ENCODE measurements at places on chromosomes 2 and 18. TPM values are rescaled to one million over a fixed set of nuclear protein-coding genes. Genes with fewer than 3 reads are reported as not detected.
A peak's percentile ranks its signal among the peaks of the same experiment; 100 is the strongest.

Gene ZNF396
- total RNA-seq: 1.4 TPM

DNA sequence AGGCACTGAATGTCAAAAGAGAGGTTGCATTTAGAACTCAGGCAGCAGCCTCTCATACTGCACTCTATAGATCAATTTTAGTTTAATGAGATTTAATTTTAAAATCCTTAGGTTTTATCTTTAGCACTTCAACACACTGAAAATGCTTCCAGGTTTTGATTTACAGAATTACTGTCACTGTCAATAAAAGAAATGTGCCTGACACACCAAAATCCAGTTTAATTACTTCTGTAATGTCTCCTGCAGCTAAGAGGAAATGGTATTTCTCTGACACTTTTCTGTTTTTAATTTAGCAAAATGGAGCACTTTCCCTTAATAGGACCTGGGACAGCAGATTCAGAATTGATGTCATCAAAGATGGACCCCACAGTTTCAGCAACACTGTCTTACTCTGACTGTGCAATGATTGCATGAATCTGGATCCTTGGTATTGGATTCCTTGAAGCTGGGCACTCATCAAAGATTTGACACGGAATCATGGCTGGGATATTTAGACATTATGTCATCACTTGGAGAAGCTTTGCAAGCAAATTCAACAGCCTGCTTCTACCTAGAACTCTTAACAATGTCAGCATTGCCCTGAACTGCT is 576.5 kb downstream of the NRXN1 start:
- peaks cover 4% of the 10 kb centered on the region for H3K27me3 ChIP-seq
- no peak for DNase-seq
- no peak overlapping the region for H3K27ac ChIP-seq
- H3K4me3 ChIP-seq: no peak overlapping the region

Gene RSAD2
- total RNA-seq: not detected

DNA sequence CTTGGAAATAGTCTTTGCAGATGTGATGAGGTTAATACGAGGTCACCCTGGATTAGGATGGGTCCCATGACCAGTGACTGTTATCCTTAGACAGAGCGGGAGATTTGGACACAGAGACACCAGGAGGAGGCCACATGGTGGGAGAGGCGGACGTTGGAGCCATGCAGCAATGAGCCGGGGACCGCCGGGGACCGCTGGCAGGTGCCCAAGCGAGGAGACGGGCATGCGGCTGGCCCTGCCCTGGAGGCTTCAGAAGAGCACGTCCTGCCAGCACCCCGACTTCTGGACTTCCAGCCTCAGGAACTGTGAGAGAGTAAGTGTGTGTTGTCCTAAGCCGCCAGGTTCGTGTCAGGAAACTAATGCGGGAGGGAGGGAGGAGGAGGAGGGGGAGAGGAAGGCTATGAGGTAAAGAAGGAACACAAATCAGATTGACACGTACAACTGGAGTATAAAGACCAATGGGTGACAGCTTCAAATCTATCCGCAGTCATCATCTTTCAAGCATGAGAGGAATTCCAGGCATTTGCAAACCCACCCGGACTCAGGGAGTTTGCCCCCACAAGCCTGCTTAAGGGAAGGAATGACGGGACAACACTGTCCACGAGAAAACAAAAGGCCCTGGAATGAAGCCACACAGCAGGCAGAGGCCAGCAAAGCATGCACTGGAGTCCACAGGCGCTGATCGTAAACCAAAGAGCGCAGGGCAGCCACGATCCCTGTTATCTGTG is 11.6 kb upstream of the BOK start:
- H3K4me3 ChIP-seq: no peak overlapping the region
- H3K27me3 ChIP-seq: no peaks in the 10 kb centered on the region
- peaks cover 19% of the 10 kb centered on the region for H3K4me1 ChIP-seq
- no peak overlapping the region for H3K27ac ChIP-seq

DNA sequence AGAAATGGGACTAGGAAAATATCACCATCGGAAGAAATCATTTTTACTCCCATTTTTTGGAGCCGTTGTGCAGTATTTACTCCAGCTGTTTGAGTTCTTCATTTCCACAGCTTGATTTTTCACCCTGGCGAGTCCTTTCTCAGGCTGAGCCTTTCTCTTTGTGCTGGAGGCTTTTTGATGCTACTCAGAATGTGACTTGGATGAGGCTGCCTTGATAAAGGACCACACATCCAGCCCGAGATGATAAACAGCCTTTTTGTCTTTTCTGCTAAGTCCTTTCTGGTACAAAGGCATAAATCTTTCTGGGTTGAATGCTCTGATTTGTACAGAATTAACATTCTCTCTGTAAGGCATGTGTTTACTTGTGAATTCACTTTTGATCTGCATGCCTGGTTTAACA is 17.6 kb upstream of the CTDP1 start:
- no peak for DNase-seq
- no peaks in the 10 kb centered on the region for H3K4me1 ChIP-seq
- H3K4me3 ChIP-seq: no peak overlapping the region
- H3K36me3 ChIP-seq: no peaks in the 10 kb centered on the region

Gene NT5C1B
- total RNA-seq: not detected

DNA sequence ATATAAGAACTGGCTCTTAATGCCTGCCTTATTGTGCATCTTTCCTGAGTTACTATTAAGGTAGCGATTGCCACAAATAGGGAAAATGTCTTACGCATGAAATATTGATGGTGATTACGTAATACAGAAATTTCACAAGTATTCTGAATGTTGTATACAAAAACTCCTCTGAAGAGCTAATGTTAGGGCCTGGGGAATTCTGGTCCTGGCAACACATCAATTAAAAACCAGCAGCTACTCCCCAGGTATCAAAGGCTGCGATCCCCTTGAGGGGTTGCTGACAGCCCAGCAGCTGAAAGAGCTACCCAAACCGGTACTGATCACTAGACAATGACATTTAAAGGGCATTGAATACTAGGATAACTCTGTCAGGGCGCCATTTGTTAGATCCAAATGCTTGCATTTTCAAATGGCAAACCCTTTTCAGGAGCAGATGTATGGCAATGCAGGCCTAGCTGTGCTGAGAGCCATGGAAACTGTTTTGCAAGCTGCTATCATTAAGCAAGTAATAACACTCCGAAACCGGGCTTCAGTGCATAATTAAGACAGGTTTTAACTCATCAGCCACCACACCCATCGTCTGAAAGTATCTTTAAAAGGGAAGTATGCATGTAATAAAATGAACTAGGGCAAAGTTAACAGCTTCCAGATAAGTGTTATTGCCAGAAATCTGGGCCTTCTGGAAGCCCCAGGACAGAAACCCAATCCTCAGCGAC is 78.4 kb downstream of the CLHC1 start:
- H3K4me3 ChIP-seq: no peak overlapping the region
- no peaks in the 10 kb centered on the region for H3K36me3 ChIP-seq
- no peak for DNase-seq
- H3K27ac ChIP-seq: peak overlapping the region; percentile 91
- H3K27me3 ChIP-seq: no peaks in the 10 kb centered on the region

Gene OTX1
- total RNA-seq: not detected

DNA sequence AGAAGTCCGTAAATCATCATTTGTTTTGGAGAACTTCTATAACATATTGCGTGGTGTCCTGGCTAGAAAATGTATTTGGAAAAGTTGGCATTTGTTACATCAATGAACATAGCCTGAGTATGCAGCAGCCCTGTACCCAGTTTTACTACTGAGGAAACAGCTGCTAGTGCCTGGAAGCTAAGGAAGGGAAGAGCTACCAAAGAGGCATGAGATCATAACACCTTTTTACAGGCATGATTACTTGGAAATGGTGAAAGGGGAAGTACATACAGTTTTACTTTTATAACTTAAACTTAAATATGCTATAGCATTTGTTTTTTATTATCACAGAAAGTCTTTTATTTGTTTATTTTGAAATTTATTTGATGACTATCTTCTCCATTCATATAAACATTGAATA is 128.4 kb upstream of the MC4R start:
- DNase-seq: no peak
- peaks cover 8% of the 10 kb centered on the region for H3K27me3 ChIP-seq
- no peak overlapping the region for H3K27ac ChIP-seq

Gene DSC3
- 4.1 TPM for total RNA-seq

Gene IL1B
- total RNA-seq: not detected

DNA sequence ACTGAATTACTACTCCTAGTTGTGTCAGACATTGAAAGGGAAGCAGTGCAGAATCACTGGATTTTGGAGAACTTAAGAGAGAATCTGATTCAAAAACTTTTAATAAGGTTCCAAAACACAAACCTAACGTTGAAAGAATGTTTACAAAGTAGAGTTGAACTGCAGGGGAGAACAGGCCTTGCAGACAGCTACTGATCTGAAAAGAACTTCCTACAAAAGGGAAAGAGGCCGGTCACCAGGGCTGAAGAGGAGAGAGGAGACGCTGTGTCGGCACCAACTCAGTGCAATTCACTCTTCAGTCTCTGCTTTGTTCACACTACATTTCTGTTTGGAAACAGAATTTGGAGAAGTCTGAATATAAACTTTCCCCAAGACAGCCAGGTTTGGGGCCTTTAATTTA is 124.0 kb downstream of the GAREM1 start:
- H3K4me3 ChIP-seq: peak overlapping the region; percentile 49
- peaks cover 44% of the 10 kb centered on the region for H3K4me1 ChIP-seq
- H3K27me3 ChIP-seq: no peaks in the 10 kb centered on the region

- no peaks in the 10 kb centered on the region for H3K27me3 ChIP-seq
- no peak overlapping the region for H3K4me3 ChIP-seq
- no peak overlapping the region for H3K27ac ChIP-seq
- DNase-seq: no peak
Measured at GRCh38 chr2:103773884-103774283, 1012.1 kb downstream of the TMEM182 start.

GRCh38 chr2:116819355-116819754 is 995.1 kb upstream of the DDX18 start:
- H3K27ac ChIP-seq: no peak overlapping the region
- no peaks in the 10 kb centered on the region for H3K4me1 ChIP-seq
- no peaks in the 10 kb centered on the region for H3K36me3 ChIP-seq
- no peak overlapping the region for H3K4me3 ChIP-seq
